CD4-positive, alpha-beta T cell treated with Interleukin-10 for 1 hour (primary cell): ENCODE measurements at places on chromosomes 16 and 17.

- DNase-seq, result no peak
These were observed 13.9 kb downstream of the JPT2 start for GRCh38 chr16:1691956-1692355.

- DNase-seq, result no peak
These were observed 3.9 kb upstream of the WFIKKN1 start for GRCh38 chr16:626787-627453.

GRCh38 chr17:83118071-83118841 lies 38.8 kb downstream of the METRNL start:
- no peak for DNase-seq

- no peak for DNase-seq
These were observed 17.7 kb upstream of the ABCA6 start for GRCh38 chr17:69159418-69159817.

- peak; percentile 68 for DNase-seq
These were observed 36.6 kb upstream of the TMEM132E start for GRCh38 chr17:34542700-34543336.

- DNase-seq, result no peak
These were observed at the start of gene VTN for GRCh38 chr17:28370035-28370743. Gene VTN (minus strand): TSS chr17:28370307. CDS start chr17:28370203, 104 bp downstream.

DNA sequence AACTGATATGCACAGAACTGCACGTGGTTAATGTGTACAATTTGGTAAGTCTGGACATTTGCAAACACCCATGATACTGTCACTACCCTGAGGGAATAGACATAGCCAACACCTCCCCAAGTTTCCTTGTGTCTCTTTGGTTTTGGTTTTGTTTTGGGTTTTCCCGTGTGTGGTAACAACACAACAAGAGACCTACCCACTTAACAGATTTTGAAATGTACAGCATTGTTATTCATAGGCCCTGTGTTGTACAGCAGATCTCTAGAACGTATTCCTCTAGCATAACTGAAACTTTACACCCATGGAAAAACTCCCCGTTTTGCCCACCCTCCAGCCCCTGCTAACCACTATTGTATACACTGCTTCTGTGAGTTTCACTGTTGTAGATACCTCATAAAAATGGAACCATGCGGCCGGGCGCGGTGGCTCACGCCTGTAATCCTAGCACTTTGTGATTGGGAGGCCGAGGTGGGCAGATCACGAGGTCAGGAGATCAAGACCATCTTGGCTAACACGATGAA lies 76.3 kb upstream of the TBC1D3K start:
- DNase-seq, result no peak

- no peak for DNase-seq
These were observed 6.5 kb downstream of the ABHD15 start for GRCh38 chr17:29560316-29560715.

GRCh38 chr16:89197033-89197632 lies 3.2 kb downstream of the SLC22A31 start:
- DNase-seq, result no peak

- DNase-seq, result no peak
These were observed 89.1 kb downstream of the ELAC2 start for GRCh38 chr17:12928736-12929135.

- no peak for DNase-seq
These were observed 18.0 kb upstream of the TCF25 start for GRCh38 chr16:89855301-89855945.

- DNase-seq, result no peak
These were observed 4.9 kb downstream of the LASP1 start for GRCh38 chr17:38874505-38875400.

DNA sequence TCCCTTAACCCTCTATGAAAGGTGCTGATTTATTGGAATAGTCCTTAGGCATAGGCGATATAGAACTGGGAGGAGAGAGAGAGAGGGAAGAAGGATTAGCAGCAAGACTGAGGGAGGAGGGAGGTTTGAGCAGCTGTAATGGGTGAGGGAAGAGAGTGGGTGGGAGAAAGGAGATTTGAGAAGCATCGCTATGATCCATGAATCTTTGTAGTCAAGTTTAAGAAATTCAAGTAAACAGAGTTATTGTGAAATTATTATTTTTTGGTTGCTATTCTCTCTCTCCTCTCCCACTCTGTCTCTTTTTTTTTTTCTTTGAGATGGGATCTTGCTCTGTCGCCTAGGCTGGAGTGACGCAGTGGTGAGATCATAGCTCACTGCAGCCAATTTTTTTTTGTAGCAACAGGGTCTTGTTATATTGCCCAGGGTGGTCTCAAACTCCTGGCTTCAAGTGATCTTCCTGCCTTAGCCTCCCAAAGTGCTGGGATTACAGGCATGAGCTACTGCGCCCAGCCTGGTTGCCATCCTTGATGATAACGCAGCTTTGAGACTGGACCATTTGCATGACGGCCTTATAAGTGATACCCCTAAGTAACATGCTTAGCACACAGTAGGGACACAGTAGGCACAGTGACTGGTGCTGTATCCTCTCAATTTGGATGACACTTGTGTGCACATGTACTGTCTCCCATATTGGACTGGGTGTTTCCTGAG lies 21.0 kb upstream of the TNS4 start:
- no peak for DNase-seq

DNA sequence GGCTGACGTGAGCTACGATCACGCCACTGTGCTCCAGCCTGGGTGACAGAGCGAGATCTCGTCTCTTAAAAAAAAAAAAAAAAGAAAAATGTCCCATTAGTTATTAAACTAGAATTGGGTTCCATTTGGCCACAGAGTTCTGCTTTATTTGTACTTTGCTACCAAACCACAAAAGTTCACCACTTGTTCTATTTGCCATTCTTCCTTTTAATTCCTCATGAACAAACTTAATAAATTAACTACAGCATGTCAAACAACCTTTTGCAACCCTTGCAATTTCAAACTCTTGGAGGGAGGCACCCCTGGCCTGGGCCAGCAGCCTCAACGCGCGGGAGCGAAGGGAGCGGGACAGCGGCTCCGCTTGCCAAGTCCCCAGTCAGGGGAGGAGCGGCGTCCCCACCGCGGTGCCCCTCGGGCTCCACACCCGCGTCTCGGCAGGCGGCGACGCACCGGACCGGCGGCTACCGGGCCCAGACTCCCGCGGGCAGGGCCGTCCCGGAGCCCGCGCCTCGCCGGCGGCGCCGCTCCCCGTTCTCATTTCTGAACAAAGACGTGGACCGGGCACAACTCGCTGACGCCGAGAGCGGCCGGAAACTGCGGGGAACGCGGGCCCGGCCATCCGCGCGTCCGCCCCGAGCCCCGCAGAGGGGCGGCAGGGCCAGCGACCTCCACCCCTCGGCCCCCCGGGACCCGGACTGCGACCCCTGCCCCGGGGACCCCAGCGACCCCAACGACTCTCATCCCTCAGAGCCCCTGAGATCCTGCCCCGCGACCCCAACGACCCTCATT lies 775 bp downstream of the CYTH1 start:
- DNase-seq, result peak; percentile 49

DNA sequence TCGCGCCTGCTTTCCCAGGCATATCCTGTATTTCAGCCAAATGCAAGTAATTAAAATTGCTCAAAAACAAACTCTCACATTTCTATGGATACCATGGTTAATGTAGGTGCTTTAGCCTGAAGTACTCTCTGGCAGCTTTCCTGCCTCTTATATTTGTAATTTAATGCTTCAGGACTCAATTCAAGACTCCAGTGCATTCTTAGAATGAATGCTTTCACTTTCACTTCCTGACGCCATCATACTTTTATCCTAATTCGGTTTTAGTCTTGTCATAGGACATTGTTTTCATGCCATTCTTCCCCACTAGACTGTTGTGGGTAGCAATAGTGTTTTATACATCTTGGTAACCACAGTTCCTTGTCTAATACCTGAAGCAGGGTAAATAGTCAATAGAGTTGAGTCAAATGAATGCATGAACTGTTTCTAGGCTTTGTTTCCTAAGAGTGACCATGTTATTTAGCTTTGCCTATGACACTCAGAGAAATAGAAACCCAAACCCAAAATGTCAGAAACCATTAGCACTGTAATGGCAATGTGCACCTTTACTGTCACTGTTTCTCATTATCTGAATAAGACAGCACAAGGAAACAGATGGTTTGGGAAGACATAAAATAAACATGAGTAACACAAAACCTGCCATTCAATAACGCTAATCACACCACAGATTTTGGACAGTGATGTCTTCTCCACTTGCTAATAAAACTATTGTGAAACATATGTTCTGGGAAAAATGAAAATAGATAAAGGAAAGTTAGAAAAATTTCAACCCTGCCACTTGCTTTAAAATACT lies 705.5 kb downstream of the CDH11 start:
- DNase-seq, result no peak
